ENCODE measurements at places on chromosomes 16 and 17. TPM values are rescaled to one million over a fixed set of nuclear protein-coding genes. Genes with fewer than 3 reads are reported as not detected.
A peak's percentile ranks its signal among the peaks of the same experiment; 100 is the strongest.

The TMEM238L gene
- not detected for total RNA-seq

GRCh38 chr16:80656711-80657150 is 115.9 kb downstream of the DYNLRB2 start:
- no peak overlapping the region for H3K4me3 ChIP-seq
- H3K27me3 ChIP-seq: no peaks in the 10 kb centered on the region
- peaks cover 2% of the 10 kb centered on the region for H3K4me1 ChIP-seq
- peak overlapping the region; percentile 3 for H3K27ac ChIP-seq

- no peak overlapping the region for H3K4me3 ChIP-seq
- H3K4me1 ChIP-seq: peaks cover 4% of the 10 kb centered on the region
- no peak for DNase-seq
Measured at GRCh38 chr16:72876221-72876620, 171.7 kb downstream of the ZFHX3 start.

GRCh38 chr16:27424772-27425498 is 23.0 kb downstream of the IL21R start:
- H3K4me3 ChIP-seq: no peak overlapping the region
- no peaks in the 10 kb centered on the region for H3K36me3 ChIP-seq
- no peaks in the 10 kb centered on the region for H3K27me3 ChIP-seq
- no peaks in the 10 kb centered on the region for H3K4me1 ChIP-seq

GRCh38 chr17:38628441-38628840 is 22.7 kb upstream of the SRCIN1 start:
- no peak overlapping the region for H3K27ac ChIP-seq
- H3K4me1 ChIP-seq: no peaks in the 10 kb centered on the region
- H3K27me3 ChIP-seq: peaks cover 3% of the 10 kb centered on the region
- H3K36me3 ChIP-seq: no peaks in the 10 kb centered on the region

- DNase-seq: no peak
- H3K27ac ChIP-seq: no peak overlapping the region
- no peaks in the 10 kb centered on the region for H3K27me3 ChIP-seq
Measured at GRCh38 chr17:27573548-27573947, 57.4 kb upstream of the LGALS9 start.

DNA sequence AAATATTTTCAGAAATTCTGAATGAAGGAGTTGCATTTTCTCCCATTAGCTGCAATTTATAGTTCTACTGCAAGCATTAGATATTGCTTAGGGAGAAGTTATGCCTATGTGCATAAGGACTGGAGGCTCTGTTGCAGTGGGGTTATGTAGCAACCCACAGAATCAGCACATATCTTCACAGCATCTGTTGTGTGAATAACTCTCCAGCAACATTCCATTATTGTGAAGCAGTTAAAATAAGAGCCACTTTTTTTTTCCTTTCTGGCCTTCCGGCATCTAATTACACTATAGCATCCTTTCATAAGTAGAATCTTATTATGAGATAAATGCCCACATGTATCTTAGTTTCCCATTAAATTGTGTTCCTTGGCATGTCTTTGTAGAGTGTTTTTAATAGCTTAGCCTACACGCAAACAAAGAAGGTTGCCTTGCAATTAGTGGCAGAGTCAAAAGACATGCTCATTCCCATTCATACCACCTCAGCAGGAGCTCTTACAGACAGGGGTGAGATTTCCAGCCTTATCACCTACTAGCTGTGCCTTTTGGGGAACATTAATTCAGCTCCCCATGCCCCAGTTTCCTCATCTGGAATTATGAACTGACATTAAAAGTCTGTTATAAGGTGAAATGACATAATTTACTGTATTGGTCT is 596.0 kb upstream of the GOT2 start:
- no peaks in the 10 kb centered on the region for H3K27me3 ChIP-seq
- H3K4me3 ChIP-seq: no peak overlapping the region
- DNase-seq: no peak
- H3K36me3 ChIP-seq: no peaks in the 10 kb centered on the region
- H3K4me1 ChIP-seq: no peaks in the 10 kb centered on the region

All from thymus (tissue), 14 donors.